ENCODE measurements at places on chromosomes 3 and 15.
A peak's percentile ranks its signal among the peaks of the same experiment; 100 is the strongest.

GRCh38 chr3:44885618-44886017 is 11.2 kb downstream of the TGM4 start:
- DNase-seq = no peak

- no peak for DNase-seq
These were observed 43.9 kb downstream of the ALDH1A2 start for GRCh38 chr15:58021332-58022230.

GRCh38 chr15:23913635-23914034 is 226.5 kb upstream of the NDN start:
- no peak for DNase-seq

- no peak for DNase-seq
These were observed 485.2 kb upstream of the ROBO2 start for GRCh38 chr3:76554707-76555106.

DNA sequence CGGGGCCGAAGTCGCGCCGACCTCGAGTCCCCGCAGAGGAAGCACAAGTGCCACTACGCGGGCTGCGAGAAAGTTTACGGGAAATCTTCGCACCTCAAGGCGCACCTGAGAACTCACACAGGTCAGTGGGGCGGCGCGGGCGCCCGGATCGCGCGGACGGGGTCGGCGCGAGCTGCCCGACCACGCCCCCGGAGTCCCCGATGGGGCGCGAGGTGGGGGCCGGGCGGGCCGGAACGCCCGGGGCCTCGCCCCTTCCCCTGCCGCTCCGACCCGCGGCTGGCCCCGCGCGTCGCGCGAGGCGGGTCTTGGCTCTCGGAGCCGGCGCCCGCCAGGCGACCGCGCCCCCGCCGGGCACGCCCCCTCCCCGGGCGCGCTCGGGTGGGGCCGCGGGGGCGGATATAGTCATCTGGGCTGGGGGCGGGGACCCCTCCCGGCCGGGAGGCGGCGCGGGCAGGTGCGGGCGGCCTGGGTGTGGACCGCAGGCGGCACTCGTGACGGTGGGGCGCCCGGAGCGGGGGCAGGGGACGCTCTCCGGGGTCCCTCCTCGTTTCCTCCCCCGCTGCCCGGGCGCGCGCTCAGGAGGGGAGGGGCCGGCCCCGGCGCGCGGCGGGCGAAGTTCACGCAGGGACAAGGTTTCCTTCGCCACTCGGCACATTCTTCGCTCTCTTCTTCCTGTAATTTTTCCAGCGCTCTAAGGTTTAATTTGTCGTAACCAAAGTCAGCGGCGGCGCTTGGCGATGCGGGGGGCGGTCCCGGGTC is 1.2 kb downstream of the KLF13 start:
- peak; percentile 72 for DNase-seq

DNA sequence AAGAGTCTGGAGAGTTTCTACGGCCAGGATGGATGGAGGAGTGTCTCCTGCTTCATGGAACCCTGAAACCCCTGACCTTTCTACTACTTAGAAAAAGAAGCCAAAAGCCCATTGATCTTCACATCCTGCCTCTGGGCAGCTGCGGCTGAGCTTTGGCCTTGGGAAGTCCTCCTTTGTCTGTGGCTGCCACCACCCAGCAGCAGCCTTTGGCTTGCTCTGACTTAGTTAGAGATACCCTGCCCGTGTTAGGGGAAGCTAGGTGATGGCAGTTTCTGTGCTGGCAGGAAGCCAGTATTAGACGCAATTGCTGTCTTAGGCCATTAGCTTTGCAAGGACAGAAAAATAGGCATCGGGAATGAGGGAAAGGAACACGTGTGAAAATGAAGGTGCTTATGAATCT is 18.8 kb downstream of the APH1B start:
- DNase-seq = no peak

GRCh38 chr3:58824777-58825176 is 158.2 kb upstream of the FAM3D start:
- no peak for DNase-seq

Data from stimulated activated CD8-positive, alpha-beta memory T cell treated with anti-CD3 and anti-CD28 coated beads, Interleukin-12 subunit alpha, Interleukin-12 subunit beta, amount 100 ng/mL, for 4 hours (primary cell).